ENCODE measurements at places on chromosomes 2 and 18.

DNA sequence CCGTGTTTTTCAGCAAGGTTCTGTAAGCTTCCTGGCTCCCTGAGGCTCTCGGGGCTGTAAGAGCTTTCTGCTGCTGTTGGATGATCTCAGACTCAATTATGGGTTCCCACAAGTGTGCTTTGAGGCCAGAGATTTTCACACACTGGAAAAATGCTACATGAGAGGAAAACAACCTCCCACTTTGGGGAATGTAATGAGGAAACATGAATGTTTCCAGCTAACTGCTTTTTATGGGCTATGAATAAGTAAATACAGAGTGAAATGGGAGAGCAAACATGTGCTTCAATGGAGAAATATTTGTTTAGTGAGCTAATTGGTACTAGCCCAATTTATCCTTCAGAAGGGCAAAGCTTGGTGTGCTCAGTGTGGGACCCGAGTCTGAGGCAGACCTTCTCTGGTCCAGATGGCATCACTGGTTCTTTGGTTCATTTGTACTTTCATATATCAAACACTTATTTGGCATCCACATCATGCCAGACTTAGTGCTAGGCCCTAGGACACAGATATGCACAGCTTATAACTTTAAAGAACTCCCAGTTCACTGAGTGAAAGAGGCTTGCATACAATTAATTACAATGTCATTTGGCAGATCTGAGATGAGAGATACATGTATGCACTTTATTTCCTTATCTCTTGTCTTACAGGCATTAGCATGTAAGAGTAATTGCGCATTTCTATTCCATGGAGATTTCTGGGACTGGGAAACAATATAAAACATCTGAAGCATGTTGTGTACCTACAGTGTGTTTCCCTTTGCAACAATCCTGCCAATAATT lies 248.8 kb downstream of the RDH14 start:
- no peak for DNase-seq

DNA sequence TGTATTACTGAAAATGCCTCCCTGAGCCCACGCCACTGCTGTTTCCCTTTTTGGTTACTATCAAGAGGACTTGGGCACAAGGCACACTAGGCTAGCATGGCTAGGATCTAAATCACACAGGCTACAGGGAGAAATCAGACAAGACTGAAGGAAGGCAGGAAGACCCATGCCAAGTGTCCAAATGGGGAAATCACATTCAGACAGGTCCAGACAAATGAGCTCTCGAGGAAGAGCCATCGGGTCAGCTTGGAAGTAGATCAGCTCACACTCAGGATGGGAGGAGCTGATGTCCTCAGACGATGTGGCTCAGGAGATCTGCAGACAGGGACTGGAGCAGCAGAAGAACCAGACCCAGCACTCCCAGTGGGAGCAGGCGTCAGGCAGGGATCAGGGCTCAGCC lies 113.2 kb downstream of the COL6A3 start:
- DNase-seq = no peak

GRCh38 chr18:34928088-34928753 lies 113.0 kb upstream of the MAPRE2 start:
- DNase-seq = no peak

DNA sequence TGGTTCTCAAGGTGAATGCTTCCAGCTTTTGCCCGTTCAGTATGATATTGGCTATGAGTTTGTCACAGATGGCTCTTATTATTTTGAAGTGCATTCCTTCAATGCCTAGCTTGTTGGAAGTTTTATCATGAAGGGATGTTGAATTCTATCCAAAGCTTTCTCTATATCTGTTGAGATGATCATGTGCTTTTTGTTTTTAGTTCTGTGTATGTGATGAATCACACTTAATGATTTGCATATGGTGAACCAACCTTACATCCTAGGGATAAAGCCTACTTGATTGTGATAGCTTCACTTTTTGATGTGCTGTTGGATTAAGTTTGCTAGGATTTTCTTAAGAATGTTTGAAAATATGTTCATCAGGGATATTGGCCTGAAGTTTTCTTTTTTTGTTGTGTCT lies 112.1 kb downstream of the MBD2 start:
- DNase-seq = no peak

DNA sequence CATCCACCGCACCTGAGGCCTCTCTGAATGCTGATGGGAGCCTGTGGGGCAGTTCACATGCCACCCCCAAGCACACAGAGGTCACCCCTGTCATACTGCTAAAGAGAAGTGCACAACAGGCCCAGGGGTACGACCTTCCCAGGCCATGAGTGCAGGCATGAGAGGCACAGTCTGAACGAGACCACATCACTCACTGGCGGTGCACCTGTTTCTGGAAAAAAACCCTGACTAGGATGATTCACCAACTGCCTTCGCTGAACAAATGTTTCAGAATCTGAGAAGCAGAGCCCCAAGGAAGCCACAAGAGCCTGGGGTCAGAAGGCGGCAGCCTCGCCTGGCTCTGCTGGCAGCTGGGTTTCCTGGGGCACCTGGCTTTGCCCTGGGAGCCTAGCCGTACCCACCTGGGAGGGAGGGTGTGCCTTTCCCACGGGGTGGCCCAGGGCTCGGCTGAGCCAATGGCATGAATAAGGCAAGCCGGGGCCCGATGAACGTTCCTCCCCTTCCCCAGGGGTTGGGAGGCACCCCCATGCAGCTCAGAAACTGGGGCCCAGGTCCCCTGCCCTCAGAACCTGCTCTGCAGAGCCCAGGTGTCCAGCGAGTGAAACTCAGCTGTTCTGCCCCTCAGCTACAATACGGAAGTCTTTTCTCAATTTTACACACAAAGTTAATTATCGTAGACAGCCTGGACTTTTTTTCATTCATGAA lies 73.8 kb downstream of the HDAC4 start:
- DNase-seq = peak; percentile 71

GRCh38 chr18:44927127-44927849 lies 246.6 kb downstream of the SETBP1 start:
- DNase-seq = no peak

DNA sequence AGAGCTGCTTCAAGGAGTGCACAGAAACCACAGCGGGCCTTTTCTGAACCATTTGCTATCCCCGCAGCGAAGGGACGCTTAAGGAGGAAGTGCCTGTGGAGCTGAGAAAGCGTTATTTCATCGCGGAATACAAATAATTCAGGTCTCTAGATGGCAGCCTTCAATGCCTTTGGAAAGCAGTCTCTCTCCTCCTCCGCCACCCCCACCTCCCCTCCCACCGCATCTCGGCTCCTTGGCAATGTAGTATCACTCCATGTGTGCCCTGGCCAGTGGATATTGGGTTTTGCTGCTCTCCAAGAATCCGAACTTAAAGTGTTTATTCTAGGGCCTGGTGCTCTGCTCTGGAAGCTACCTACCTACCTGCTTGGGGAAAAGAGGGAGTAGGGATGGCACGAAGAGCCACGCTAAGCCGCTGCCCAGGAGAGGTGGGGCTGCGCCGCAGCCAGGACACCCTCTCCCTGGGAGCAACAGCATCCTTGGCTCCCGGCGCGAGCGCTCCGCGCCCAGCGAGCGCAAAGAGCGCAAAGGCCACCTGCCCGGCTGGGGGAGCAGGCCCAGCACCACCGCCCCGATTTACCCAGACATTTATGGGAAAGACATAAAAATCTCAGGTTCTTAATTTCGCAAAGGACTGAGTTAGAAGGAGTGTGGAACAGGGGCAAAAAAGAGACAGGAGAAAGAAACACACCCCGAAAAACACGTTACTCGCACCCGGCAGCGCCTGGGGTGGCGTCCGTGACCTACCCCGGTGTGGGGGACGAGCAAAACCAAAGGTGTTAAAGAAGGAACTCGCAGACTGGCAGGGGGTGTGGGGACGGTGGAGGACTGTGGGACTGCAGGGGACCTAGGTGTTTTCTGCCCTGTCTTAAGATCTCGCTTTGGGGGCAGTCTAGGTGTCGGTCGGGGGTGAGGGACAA lies 1.0 kb downstream of the SPHKAP start:
- no peak for DNase-seq

GRCh38 chr2:205814039-205814364 lies 131.7 kb downstream of the NRP2 start:
- DNase-seq = no peak

DNA sequence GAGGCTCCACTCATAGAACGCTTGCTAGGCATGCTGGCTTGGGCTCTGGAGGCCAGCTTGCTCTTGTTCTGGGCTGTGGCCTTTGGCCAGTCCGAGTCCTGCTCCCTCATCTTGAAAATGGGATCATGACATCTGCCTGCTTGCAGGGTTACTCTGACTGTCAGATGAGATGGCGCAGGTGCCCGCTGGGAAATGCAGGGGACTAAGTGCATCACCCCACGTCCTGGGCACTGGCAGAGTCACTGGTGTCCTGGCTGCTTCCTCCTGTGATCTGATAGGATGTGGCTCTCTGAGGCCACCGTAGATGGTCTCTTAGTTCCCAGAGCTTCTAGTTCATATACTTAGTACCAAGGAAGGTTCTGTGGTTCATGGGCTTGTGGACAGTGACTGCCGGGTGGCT lies 18.5 kb downstream of the LDLRAD4 start:
- no peak for DNase-seq

- DNase-seq = no peak
Measured at GRCh38 chr2:112942654-112943002, 31.7 kb downstream of the IL37 start.

GRCh38 chr18:23888881-23889280 lies 125.7 kb upstream of the TTC39C start:
- no peak for DNase-seq

DNA sequence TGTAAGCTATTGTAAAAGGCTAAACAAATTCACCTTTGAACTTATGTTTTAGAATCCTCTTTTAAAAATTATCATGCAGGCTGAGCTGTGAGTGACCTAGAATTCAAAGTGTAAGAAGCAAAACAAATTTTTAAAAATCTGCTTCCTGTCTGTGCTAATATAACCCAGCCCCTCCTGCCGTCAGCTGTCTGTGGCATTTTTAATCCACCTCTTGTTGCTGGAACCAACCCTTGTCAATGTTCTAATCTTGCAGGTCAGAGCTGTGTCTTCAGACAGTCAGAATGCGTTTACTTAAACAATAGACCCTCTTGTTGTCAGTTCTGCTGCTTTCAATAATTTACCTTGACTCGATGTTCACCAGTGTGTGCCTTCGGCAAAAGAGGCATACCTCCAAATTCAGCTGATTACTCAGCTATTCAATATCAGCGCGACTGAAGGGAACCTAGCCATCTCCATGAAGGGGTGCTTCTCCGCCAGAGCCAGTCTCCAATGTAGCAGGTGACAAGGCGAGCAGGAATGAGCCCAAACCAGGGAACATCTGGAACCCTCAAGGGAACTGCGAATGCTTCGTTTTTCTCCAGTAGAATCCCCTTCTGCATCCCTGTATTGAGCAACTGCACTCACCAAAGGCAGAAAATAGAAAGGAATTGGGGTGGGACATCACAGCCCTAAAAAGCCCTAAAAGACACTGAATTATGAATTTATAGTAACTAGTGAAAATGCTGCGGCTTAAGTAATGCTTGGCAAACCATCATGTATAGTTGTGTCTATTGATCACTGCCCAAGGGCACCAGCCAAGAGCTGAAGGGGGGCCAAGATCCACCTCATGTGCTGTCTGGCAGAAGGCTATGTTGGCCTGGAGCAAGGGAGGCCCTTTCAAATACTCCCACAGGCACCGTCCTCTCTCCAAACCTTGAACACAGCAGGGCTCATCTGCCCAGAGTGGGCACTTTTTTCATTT lies 62.5 kb downstream of the LYPD6B start:
- DNase-seq = no peak

GRCh38 chr2:154158101-154158500 lies 286.4 kb downstream of the GALNT13 start:
- no peak for DNase-seq

DNA sequence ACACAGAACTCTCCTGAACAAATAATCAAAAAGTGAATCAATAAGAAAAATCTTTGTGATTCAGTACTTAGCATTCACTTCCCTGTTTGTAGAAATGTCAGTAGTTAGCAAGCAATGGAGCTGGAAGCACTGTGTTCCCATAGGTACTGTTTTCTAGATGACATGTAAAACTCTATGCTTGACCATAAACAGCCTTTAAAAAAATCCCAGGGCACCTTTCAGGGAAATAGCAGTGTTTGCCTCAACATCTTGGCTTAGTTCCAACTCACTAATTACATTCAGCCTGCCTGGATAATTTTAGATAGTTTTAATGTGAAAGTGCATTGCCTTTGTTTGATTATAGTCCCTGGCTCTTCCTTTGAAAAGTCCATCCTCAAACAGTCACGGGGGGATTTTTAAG lies 721.8 kb downstream of the ERBB4 start:
- no peak for DNase-seq

DNA sequence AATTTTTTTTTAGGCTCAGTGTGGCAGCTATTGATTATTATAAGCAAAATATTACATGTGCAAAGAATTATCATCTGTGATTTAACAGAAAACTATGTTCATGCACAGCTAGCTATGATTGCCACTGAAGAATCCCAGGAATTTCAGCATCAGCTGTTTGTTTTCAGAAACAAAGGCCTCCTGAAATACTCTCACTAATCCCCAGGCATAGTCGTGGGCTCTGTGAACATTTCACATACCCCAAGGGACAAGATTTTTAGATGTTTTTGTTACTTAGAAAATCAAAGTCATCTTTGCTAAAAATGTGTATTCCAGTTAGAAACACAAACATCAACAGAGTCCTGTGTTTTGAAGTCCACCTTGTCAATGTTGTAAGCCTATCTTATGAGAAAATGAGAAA lies 156.1 kb downstream of the MYO1B start:
- DNase-seq = no peak

DNA sequence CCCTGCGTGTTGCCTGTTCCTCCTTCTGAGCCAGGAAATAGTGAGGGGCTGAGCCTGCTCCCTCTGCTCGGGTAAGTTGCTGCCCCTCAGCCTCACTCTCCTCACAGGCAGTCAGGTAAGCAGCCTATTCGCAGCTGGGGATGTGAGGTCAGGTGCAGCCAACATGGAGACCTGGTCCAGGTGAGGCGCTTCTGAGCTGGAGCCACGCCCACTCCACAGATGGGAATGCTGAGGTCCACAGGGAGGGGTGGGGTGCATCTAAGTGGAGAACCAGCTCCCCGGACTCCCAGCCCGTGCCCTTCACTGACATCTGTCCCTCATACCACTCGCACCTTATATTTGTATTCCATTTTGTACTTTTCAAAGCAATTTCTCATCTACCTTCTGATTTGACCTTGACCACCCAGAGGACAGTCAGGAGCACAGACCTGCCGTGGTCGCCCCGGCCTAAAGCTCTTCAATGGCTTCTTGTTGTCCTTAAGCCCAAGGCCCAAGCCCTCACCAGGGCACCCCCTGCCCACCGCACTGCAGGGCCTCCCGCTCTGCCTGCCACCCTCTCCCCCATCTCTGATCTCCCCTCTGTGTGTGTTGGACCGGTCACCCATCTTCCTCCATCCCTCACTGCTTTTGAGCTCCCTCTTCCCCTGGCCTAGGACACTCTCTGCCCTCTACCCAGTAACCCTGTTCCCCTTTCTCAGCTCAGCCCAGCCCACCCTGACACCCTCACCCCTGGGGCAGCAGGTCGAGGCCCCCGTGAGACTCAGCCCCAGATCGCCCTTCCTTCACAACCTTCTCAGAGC lies 49.2 kb upstream of the TAF1B start:
- no peak for DNase-seq

- no peak for DNase-seq
Measured at GRCh38 chr18:40431071-40431985, 1523.7 kb upstream of the PIK3C3 start.

DNA sequence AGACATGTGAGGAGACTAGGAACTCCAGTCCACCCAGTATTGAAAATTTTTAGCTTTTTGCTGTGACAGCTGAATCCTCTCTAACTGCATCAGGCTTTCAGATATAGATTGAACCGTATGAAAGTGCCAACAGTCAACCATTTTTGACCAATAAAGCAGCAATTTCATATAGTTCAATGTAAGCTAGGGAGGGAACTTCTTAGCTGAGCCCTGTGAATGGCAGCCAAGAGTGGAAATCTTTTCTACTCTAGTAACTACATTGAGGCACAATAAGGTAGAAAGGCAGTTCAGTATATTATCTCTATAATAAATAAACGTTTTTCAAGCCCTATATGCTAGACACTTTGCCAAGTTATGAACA lies 96.3 kb upstream of the TANK start:
- no peak for DNase-seq

Measured in stimulated activated naive CD8-positive, alpha-beta T cell treated with anti-CD3 and anti-CD28 coated beads, Interleukin-15, Interleukin-2, amounts not matched to agents 100 U/mL and 50 U/mL, for 24 hours (primary cell).